Skin of body (tissue), 3 donors: ENCODE measurements at places on chromosomes 5 and 9.

DNA sequence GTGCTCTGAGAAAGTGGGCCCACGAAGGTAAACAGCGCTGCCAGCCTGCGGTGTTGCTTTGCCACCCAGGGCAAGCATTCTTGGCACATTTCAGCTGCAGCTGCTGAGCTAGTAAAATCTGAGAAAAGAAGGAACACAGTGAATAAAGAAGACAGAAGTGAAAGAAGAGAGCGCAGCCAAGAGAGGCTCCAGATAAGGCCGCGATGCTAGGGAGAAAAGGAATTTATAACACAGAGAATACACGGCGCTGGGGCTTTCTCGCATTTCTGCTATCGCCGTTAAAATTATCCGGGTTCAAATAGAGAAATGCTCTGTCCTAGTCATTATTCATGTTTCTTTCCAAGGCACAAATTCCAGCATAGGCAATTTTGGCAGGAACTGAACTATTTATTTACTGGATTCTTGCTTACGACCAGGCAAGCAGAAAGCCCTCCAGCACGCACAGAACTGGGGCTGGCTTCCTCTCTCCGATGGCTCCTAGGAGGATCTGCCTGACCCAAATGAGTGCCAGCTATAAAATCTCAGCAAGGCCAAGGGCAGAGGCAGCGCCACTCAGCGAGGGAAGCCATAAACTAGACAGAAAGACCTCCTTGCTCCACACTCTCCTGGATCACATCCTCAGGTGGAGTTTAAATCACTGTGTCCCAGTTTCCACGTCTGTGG, 111.2 kb downstream of the ATPSCKMT start:
- no peak for DNase-seq

DNA sequence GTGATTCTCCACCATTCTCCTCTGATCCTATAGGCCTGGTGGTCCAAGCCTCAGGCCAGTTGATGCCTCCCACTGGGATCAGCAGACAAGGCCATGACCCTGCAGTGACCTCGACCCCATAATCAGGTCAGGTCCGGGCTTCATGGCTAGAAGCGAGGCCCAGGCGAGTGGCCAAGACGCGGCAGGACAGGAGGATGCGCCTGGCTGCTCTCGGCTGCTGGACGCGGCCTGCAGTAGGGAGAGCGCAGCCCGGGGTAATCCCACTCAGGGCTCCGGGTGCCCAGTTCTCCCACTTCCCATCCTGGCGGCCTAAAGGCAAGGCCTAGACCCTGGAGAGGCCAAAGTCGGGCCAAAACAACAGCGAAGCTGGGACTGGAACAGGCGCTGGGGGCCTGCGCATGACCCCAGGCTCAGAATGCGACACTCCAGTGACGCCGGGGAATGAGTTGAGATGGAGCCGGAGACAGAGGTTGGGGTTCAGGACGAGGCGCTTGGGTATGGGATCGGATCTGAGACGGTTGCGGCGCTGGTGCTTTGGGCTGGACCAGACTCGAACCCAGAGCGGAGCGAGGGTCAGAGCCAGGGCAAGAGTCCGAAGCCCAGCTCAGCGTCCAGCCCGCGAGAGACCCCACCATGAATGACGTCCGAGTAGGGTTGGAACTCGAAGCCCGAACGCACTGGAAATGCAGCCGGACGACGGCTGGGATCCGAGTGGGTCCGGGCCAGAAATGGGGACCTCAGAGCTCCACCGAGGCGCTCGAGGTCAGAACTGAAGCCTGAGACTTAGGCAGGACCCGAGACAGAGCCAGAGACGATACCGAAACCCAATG, 3.2 kb downstream of the LHX6 start:
- no peak for DNase-seq

DNA sequence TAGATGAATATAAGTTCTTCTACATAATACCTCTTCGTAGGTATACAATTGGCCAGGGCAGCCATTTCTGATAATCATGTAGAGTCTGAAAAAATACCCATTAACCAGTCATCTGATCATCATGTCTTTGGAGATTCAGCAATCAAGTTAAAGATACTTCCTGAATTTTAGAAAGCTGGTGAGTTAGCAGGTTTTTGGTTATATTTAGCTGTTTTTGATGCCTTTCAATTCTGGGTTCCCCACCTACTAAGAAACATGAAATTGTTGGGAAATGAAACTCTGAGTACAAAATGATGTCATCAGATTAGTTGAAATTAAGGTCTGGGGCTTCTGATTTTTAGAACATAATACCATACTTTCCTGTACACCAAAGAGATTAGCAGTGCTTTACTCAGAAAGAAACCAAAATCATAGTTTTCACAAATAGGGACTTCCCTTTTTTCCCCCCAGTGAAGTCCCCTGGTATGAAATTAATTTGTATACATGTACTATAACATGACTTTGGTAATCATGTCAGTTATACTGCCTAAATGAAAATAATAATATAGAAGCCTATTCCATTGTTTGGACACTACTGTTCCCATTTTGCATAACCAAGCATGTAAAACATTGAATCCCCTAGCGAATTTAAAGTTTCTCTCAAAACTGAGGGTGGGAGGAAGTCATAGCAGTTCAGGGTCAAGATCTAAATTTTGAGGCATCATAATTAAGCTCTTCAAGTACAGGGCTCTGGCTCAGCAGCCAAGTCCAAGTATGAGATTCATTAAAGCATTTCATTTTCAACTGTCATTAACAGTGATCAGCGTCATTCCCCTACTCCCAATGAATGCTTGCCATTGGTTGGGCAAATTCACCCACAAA, 17.9 kb downstream of the PRLR start:
- no peak for DNase-seq

DNA sequence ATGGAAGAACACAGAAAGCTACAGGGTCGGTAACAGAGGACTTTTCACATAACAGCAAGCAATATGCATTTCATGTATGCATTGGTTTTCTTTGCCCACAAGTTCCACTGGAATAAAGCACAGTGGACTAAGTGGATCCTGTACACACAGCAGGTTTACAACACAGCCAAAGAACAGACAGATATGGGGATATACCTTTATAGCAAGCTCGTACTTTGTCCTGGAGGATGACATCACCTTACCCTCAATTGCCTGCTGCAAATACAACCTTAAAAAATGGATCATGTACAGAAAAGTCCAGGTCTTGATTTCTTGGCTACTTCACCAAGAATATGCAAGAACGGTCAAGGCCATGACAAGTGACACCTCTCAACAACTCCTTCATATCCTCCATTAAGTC, 1445.5 kb downstream of the MAT2B start:
- no peak for DNase-seq

DNA sequence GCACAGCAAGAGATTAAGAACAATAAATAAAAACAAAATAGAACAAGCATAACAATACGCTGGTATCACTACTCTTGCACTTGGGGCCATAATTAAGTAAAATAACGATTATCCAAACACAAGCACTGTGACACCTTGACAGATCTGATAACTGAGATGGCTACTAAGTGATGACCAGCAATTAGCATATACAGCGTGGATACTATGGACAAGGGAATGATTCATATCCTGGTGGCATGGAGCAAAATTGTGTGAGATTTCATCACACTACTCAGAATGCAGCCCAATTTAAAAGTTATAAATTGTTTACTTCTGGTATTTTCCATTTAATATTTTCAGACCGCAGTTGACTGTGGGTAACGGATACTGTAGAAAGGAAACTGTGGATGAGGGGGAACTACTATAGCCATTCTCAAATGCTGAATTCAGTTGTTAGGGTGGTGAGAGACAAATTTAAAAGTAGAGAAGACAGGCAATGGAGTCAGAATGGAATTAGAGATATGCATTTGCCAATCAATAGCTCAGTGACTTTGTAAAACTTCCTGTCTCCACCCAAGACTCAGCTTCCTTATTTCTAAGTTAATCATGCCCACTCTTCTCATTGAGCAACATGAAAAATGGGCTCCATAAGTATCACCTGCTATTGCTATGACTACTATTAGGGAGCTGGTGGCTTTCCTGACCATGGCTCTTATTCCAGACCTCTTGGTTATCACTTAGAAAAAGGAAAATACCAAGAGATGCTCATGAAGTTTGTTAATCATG, 300.8 kb downstream of the TRIM32 start:
- DNase-seq: no peak

- DNase-seq: no peak
These were observed 176.9 kb downstream of the DENND1A start for GRCh38 chr9:123753016-123753415.

GRCh38 chr5:109718216-109718615, 28.5 kb downstream of the MAN2A1 start:
- DNase-seq: no peak

GRCh38 chr5:2382776-2383697, 368.4 kb downstream of the IRX2 start:
- no peak for DNase-seq

GRCh38 chr9:37452611-37453010, 12.6 kb downstream of the ZBTB5 start:
- DNase-seq: no peak

GRCh38 chr9:88748566-88749261, 213.7 kb downstream of the NXNL2 start:
- DNase-seq: peak; percentile 67

DNA sequence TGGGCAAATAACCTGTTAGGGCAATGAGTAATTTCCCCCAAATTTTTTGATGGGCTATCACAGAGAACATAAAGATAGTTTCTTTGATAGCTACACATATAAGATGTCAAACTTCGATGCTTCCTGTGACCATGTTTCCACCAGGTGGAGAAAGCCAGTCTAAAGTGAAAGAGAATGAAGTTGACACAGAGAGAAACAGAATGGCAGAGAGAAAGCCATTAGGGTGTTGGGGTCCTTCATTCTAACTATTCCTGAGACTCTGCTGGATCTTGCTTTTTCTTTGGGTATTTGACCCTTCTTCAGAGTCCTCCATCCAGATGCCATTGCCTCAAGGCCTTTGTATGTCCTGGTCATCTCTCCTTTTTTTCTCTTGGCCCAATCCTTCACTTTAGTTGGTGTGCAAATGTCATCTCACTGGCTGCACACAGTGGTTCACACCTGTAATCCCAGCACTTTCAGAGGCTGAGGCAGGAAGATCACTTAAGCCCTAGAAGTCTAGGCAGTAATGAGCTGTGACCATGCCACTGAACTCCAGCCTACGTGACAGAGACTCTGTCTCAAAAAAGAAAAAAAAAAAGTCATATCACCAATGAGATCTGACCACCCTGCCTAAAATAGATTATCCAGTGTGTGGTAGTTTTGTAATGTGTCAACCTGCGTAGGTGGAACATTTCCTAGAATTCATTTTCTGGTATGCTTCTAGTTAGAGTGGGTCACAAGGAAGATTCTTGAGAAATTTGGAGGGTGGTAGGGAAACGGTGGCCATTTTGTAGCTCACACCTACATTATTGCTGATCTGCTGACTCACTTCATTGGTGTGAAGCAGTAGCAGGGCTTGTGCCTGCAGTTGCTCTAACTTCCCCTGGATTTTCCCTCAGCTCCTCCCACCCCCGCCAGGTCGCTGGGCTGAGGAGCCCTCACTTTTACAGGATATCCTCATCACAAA, 20.8 kb upstream of the KIF2A start:
- no peak for DNase-seq

GRCh38 chr5:143023411-143024096, 253.4 kb downstream of the ARHGAP26 start:
- no peak for DNase-seq

DNA sequence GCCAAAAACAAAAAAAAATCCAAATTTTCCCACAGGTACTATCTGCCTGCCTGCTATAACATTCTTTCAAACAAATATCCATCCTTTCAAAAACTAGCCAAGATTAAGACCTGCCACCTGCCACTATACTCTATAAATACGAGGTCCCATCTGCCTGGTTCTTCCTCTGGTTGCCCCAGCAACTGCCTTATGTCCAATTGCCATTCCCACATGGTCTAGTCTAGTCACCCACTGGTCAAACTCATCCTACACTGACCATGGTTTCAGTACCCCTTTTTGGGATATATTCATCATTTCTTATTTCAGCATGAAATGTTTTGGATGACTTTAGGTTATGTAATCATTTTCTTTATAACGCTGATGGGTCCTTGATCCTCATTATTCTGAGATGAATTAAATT, 95.1 kb upstream of the CCNG1 start:
- no peak for DNase-seq

GRCh38 chr5:136201870-136202269, 8.9 kb upstream of the SMIM32 start:
- no peak for DNase-seq

DNA sequence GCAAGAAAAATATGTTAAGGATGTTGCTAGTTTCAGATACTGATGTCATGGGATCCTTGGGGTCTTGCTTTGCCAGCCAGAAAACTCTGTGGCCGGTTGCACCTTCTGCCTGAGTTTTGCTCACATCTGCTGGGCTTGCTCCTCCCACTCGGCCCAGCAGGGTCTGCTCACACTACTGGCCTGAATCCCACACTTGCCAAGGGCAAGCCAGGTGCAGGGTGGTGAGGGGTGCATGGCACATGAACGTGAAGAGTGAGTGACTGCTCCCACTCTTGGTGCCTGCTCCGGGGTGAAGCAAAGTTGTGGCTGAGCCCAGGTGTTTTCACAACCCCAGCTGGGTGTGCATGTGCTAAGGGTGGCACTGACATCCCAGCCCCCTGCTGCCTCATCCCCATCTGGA, 83.1 kb upstream of the STARD4 start:
- no peak for DNase-seq

DNA sequence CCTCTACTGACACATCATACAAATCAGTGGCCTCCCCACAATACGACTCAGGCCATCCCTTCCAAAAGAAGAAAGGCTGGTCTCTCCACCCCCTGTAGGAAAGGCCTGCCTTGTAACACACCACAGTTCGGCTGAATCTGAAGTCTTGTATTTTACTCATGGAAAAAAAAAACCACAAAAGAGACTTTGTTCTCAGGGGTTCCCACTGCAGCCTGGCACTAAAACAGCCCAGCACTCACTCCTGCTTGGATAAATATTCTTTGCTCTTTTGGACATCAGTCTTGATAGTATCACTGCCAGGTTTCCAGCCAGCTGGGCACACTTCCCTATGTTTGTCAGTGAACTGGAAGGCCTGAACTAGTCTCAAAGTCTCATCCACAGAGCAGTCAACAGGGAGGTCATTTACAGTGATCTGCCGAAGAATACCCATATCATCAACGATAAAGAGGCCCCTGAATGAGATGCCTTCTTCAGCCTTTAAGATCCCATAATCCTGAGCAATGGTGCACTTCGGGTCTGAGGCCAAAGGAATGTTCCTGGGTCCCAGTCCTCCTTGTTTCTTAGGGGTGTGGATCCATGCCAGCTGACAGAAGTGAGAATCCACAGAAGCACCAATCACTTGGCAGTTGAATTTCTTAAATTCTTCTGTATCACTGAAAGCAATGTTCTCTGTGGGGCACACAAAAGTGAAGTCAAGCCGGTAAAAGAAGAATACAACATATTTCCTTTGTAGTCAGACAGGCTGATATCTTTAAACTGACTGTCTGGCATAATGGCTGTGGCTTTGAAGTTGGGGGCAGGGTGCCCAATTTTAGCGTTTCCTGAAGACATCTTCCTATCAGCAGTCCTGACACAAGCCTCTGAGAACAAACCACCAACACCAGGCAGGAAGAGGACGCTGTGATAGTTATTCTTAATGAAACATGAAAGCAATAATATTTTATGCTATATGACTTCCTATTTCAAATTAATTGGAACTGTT, 198.1 kb downstream of the LURAP1L start:
- no peak for DNase-seq

- DNase-seq: no peak
These were observed 41.2 kb upstream of the CTSL start for GRCh38 chr9:87684627-87685219.
